Progenitor cell of endocrine pancreas (in vitro differentiated cells): ENCODE measurements at places on chromosomes 7 and 10. TPM values are rescaled to one million over a fixed set of nuclear protein-coding genes. Genes with fewer than 3 reads are reported as not detected.

CARD11 gene
- 11.0 and 15.8 TPM in 2 replicates for total RNA-seq

RHOBTB1 gene
- total RNA-seq, result 21.7 and 23.8 TPM in 2 replicates

TAS2R3 gene
- total RNA-seq, result 3.1 and 3.9 TPM in 2 replicates

PON1 gene
- 0.91 and 2.3 TPM in 2 replicates for total RNA-seq

NEBL gene
- 13.2 and 17.2 TPM in 2 replicates for total RNA-seq

KCP gene
- 6.8 and 8.5 TPM in 2 replicates for total RNA-seq

ZCWPW1 gene
- total RNA-seq, result 2.5 and 3.8 TPM in 2 replicates

BMPER gene
- total RNA-seq, result 0.36 and 0.69 TPM in 2 replicates

AOAH gene
- total RNA-seq, result 1.00 and 3.3 TPM in 2 replicates

GRCh38 chr7:126658684-126659083 lies 594.1 kb downstream of the GRM8 start:
- no peak for DNase-seq

DNA sequence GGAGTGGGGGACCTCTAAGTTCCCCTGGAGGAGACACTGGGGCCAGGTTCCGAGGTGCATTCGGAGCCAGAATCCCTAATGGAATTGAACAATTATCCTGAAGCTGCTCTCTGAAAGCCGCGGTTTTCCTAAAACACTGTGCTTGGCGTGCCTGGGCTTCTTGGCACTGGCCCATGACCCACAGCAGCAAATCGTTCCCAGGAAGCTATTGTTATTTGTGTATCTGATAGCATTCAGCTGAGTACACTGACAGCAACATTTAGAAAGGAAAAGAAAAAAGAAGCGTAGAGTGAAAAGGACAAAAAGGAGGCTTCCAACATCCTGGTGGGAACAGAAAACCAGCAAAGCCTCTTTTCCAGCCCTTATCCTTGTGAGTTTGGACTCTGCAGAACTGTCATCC lies 339.8 kb downstream of the FRMD4A start:
- DNase-seq, result no peak

- no peak for DNase-seq
These were observed 8.0 kb upstream of the CCDC71L start for GRCh38 chr7:106668861-106669524.

DNA sequence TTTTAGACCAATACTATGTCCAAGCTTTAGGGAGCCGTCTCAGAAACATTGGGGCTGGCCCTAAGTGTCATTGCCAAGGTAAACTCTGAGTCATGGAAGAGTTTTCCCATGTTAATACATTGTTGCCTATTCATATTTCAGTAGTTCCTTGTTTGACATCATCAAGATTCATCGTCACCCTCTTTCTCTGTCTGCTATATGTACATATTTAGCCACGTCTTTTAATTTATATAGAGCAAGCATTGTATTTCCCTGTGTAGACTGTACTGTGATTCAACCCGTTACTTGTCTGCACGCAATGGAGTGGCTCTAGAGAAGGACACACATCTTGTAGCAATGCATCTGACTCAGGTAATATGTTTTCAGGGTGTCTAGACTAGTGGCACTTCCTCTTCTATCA lies 217.9 kb upstream of the TPK1 start:
- DNase-seq, result no peak

DNA sequence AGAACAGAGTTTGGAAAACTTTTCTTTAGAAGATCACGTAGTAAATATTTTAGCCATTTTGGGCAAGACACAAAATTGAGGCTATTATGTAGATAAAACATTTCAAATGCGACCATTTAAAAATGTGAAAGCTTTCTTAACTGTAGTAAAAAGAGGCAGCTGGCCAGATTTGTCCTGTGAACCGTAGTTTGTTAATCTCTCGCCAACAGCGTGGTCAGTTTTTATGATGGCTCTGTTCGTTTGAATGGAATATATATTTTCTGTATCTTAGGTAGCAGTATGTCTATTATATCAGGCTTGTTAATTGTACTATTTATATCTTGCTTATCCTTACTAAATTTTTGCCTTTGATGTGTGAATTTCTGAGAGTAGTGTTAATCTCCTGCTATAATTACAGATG lies 124.9 kb downstream of the CCSER2 start:
- DNase-seq, result no peak

DNA sequence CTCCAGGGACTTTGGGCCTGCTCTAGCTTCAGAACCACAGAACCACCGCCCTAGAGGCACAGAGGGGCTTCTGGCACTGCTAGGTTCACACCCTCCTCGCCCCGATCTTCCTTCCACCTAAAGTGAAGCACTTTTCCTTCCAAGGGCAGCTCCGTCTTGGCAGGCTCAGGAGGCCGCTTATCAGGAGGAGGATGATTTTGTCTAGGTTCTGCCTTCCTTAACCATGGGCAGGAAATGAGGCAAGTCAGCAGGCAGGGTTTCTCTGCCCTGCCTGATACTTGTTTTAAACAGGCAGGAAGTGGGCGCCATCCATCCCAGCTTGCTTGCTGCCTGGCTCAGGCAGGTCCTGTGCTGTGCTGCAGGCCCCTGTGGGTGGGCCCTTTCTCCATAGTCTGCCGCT lies 8.3 kb upstream of the ATP6V0E2 start:
- no peak for DNase-seq

DNA sequence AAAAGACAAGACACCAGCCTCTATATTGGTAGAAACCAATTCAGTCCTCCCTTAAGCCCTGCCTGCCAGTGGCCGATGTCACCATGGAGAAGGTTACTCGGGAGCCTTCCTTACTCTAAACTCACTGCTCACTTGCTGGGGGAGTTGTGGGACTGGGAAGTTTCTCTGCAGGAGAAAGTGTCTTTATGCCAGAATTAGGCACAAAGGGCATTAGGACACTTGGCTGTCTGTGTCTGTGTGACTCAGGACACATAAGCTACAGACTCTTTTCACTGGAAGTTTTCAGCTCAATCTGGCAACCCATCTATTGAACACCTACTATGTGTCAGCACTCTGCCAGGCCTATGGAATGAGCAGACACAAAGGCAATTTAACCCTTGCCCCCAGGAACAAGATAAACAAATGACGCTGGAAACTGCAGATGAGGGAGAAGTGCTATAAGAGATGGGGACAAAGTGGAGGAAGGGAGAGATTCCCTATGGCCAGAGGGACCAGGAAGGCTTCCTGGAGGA lies 49.5 kb upstream of the CACUL1 start:
- no peak for DNase-seq

GRCh38 chr7:51620706-51621105 lies 304.1 kb upstream of the COBL start:
- DNase-seq, result no peak

- DNase-seq, result no peak
These were observed 43.4 kb downstream of the RGS10 start for GRCh38 chr10:119498889-119499676.

DNA sequence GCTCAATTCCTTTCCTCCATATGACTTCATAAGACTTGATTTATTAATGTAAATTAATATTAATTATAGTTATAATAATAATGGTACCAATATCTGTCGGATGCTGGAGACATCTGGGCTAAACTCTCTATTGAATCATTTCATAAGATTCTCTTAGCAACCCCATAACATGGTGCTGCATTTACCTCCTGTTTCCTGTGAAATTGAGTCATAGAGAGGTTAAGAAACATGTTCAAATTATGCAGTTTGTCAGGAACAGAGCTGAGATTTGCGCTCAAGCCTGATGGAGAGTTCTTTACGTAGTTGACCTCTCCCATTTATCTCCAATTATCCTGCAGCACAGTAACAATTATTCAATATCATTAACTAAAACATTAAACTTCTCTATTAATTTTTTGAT lies 621.8 kb upstream of the FZD8 start:
- no peak for DNase-seq

DNA sequence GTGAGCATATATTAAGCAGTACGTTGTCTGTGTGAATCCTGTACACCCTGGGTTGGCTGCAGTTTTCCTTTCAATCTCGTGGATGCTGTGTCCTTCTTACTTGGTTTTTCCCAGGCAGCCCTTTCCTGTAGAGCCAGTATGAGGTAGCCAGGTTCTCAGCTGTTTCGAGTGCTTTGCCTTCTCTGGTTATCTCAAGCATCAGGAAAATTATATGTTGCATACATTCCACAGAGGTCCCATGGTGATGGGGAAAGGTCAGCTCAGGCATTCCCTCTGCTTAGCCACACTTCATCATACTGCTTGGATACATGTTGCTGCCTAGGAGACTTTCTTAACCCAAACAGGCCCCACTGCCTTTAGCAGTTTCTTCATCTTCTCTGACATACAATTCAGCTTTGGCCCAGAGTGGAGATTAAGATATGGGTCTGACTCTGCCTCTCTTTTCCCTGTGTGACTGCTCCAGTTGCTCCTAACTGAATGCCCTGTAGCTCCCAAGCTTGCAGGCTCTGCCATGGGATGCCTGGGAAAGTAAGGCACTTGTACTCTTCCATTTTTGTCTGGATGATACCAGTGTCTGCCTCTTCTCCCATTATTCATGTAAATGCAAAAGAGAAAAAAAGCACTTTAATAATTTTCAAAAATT lies 11.3 kb downstream of the GNAI1 start:
- no peak for DNase-seq

- DNase-seq, result no peak
These were observed 72.3 kb upstream of the SP8 start for GRCh38 chr7:20858951-20859350.

GRCh38 chr10:98308669-98309365 lies 40.8 kb upstream of the LOXL4 start:
- DNase-seq, result no peak

- DNase-seq, result no peak
These were observed 237.4 kb downstream of the OTUD1 start for GRCh38 chr10:23676296-23676695.

DNA sequence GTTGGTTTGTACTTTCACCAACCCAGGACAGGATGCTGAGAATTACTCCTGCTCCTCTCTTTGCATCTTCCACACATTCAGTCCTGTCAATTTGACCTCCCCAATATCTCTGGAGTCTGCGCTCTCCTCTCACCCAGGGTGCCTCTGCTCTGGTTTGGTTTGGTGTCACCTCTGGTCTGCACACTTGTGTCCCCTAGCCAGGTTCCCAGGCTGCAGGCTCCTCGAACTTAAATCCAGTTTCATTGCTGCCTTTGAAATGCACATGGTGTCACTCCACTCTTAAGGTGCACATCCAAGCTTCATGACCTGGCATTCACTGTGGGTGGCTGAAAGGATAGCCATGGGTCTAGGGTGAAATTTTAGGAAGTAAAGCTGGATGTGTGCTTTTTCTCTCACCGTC lies 271.6 kb downstream of the RPS24 start:
- DNase-seq, result no peak

DNA sequence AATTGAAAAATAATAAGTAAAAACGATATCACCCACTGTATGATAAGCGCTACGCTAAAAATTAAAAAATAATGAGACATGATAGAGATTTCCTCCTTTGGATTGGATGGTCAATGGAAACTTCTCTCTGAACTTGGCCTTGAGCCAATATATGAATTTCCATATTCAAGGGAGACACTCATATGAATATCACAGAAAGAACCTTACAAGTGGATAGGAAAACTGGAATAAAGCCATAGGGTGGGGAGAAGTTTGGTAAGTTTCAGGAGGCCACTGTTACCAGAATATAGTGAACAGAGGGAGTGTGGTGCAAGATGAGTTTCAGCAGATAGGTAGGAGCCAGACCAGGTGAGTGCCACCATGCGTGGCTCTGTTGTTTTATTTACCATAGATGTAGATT lies 147.2 kb downstream of the SEM1 start:
- DNase-seq, result no peak

GRCh38 chr10:1873661-1874315 lies 136.5 kb upstream of the ADARB2 start:
- no peak for DNase-seq

DNA sequence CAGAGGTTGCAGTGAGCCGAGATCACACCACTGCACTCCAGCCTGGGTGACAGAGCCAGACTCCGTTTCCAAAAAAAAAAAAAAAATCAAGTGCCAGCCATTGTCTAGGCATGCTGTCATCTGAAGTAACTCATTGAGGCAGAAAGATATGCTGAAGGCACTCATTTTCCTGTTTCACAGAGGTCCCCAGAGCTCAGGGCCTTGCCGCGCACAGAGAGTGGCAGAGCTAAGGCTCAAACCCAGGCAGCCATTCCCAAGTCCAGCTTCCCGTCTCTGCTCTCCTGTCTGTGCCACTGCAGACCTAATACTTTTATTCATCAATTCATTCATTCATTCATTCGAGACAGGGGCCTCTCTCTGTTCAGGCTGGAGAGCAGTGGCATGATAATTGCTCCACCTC lies 3.5 kb downstream of the GRIFIN start:
- no peak for DNase-seq

GRCh38 chr7:159010937-159011721 lies 133.5 kb downstream of the VIPR2 start:
- DNase-seq, result no peak

DNA sequence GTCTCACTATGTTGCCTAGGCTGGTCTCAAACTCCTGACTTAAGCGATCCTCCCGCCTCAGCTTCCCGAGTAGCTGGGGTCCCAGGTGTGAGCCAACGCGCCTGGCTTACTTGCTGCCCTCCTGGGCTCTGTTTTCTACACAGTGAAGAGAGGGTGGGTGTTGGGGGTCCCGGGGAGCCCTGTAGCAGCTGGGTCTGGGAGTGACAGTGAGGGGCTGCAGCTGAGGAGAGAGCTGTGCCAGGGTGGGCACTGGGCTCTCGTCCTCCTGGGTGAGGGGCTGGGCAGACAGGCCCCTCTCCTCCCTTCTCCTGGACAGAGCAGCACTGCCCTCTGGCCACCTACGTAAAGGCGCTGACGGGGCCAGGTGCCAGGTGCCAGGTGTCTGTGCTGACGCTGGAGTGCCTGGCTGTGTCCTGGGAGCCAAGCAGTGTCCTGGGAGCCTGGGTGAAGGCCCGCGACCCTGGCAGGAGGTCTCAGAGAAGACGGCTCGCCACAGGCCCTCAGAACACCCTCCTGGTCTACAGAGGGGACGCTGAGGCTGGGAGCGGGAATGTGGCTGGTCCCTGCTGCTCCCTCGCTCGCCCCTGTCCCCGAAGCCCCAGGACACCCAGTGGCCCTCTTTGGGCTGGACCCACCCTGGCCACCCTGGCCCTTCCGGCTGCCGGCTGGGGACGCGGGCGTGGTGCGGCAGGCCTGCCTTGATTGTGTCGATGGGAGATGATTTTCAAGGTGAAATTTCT lies 35.6 kb downstream of the UNCX start:
- DNase-seq, result no peak

DNA sequence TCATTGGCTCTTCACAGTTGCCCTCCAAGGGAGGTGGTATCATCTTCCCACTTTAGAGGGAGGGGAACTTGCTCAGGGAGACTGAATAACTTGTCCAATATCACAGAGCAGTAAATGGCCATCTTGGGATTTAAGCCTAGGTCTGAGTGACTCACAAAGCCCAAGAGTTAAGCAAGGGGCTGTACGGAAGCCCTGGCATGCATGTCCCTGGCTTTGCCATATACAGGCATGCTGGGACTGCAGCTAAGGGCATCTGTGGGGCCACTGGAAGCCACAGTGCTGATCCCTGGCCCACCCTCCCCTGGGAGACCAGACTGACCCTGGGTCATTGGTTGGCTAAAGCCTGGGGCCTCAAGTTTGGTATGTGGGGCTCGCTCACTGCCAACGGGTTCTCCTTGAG lies 3.1 kb downstream of the VSIR start:
- no peak for DNase-seq
